ENCODE measurements at places on chromosomes 3 and 15. TPM values are rescaled to one million over a fixed set of nuclear protein-coding genes. Genes with fewer than 3 reads are reported as not detected.

GRCh38 chr15:88506628-88507027 is 39.1 kb downstream of the MRPS11 start:
- H3K4me3 ChIP-seq = no peak overlapping the region
- H3K27ac ChIP-seq = no peak overlapping the region
- H3K27me3 ChIP-seq = no peaks in the 10 kb centered on the region
- H3K36me3 ChIP-seq = peaks cover 19% of the 10 kb centered on the region
- H3K4me1 ChIP-seq = no peaks in the 10 kb centered on the region

DNA sequence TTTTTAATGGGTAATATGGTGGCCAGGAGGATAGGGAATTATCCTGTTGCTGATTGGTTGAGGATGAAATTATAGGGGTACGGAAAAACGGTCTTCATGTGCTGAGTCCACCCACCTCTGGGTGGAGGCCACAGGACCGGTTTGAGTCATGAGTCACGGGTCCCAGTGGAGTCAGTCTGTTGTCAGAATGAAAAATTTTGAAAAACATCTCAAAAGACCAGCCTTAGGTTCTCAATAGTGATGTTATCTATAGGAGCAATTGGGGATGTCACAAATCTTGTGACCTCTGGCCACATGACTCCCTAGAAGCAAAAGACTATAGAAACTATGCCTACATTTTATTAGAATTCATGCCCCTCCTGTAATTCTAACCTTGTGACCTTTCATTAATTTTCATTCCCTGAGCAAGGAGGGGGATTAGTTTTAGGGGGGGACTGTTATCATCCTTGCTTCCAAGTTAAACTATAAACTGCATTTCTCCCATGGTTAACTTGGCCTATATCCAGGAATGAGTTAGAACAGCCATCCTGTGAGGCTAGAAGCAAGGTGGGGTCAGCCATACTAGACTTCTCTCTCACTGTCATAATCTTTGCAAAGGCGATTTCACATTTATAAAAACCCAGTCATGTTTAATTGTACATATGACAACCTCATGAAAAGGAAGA is 101.2 kb downstream of the TCF12 start:
- H3K4me1 ChIP-seq = peaks cover 9% of the 10 kb centered on the region
- peaks cover 13% of the 10 kb centered on the region for H3K36me3 ChIP-seq
- H3K27ac ChIP-seq = no peak overlapping the region
- no peak overlapping the region for H3K4me3 ChIP-seq
- no peaks in the 10 kb centered on the region for H3K27me3 ChIP-seq
- DNase-seq = no peak

DNA sequence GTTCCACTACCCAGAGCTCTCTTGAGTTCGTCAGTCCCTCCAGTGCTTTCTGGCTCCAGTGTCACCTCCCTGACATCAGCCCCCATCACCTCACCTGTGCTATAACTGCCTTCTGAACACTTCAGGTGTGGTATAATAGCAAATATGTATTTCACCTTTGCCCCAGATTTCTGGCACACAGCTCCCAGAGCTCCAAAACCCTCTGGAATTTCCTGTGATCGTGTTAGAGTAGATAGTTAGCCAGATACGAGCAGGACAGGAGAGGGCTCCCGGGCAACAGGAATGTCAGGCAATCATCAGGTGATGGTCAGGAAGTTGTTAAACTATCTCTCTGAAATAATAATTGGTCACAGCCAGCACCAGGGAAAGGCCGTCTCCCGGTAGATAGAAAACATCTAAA is 22.6 kb upstream of the LIMD1 start:
- H3K27me3 ChIP-seq = peaks cover 2% of the 10 kb centered on the region
- no peak overlapping the region for H3K27ac ChIP-seq
- H3K36me3 ChIP-seq = no peaks in the 10 kb centered on the region
- H3K4me1 ChIP-seq = peaks cover 10% of the 10 kb centered on the region
- no peak overlapping the region for H3K4me3 ChIP-seq

GRCh38 chr3:48361928-48362327 is 10.1 kb upstream of the FBXW12 start:
- DNase-seq = no peak
- no peaks in the 10 kb centered on the region for H3K4me1 ChIP-seq
- H3K4me3 ChIP-seq = no peak overlapping the region
- H3K27ac ChIP-seq = no peak overlapping the region
- H3K36me3 ChIP-seq = no peaks in the 10 kb centered on the region
- peaks cover 2% of the 10 kb centered on the region for H3K27me3 ChIP-seq

The TIMP4 gene
- total RNA-seq = 0.66 TPM

The SCAPER gene
- total RNA-seq = 15.7 TPM
